Activated B cell treated with CpG ODN at 0.5 μM for 24 hours (primary cell): ENCODE measurements at places on chromosomes 3 and 15.
A peak's percentile ranks its signal among the peaks of the same experiment; 100 is the strongest.

DNA sequence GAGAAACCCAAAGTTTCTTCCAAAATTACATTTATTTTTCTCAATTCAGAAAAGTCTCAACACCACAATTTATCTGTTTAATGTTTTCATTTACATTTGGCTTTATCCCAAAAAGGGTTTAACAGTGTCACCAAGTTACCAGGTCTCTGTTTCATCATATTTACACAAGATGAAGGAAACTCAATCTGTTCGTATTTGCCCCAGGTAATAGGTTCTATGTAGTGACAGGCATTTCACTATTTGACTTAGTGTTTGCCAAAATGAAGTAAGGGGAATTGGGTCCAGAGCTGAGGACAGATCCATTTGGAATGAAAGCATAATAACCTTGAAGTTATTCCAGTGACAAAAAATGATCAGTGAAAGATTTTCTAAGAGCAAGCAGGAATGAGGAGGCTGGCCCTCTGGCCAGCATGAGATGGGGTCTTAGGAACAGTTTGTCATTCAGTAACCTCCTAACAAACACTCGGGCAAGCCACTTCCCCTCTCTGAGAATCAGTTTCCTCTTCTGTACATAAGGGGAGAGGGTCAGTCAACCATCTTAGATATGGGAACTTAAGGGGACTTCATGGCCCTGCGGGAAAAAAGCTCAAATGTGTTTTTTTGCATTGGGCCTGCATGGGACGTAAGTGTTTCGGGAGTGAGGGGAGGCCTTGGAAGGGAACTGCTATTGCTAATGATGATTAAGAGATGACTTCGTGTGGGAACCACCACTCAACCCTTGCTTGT lies 31.8 kb downstream of the UMPS start:
- DNase-seq, result no peak

GRCh38 chr15:48582452-48583247 lies 62.9 kb downstream of the FBN1 start:
- DNase-seq, result no peak

- DNase-seq, result no peak
Observed at GRCh38 chr3:55490276-55490913, 3.3 kb upstream of the WNT5A start.

GRCh38 chr3:132386259-132386658 lies 31.0 kb upstream of the DNAJC13 start:
- no peak for DNase-seq

- DNase-seq, result no peak
Observed at GRCh38 chr3:122014741-122015140, 7.3 kb downstream of the ILDR1 start.

- DNase-seq, result no peak
Observed at GRCh38 chr3:46524832-46525231, 27.1 kb downstream of the RTP3 start.

DNA sequence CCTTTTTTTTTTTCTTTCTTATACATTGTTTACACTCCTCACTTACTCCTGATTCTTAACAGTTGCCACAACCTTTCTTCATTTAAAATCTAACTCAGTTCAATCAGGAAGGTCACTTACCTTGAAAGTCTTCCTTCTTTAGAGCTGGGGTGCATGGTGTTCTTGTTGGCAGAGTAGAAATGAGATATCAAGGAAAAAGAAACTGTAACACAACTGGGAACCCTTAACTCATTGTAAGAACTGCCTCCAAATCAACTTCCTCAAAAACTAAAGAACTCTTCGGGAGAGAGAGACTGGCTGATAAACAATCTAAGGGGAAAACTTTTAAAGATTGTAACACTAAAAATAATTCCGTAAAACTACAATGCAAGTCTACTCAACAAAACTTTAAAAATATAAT lies 1.4 kb upstream of the APPL1 start:
- no peak for DNase-seq

DNA sequence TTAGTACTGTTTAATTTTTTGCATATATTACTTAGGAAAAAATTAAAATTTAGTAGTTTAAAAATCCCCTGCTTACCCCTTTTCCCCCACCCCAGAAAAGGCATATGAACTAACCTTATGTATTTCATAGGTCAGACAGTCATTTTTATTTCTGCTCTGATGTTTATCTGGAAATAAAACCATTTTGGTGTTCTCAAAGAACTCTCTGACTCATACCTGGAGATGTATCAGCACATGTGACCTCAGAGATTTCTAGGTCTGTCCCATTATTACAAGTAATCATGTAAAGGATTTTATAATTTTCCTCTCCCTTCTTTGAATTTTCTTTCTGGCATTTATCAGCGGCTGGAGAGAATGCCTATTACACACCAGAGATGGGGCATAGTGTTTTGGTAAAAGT lies 14.1 kb upstream of the CCR8 start:
- no peak for DNase-seq

DNA sequence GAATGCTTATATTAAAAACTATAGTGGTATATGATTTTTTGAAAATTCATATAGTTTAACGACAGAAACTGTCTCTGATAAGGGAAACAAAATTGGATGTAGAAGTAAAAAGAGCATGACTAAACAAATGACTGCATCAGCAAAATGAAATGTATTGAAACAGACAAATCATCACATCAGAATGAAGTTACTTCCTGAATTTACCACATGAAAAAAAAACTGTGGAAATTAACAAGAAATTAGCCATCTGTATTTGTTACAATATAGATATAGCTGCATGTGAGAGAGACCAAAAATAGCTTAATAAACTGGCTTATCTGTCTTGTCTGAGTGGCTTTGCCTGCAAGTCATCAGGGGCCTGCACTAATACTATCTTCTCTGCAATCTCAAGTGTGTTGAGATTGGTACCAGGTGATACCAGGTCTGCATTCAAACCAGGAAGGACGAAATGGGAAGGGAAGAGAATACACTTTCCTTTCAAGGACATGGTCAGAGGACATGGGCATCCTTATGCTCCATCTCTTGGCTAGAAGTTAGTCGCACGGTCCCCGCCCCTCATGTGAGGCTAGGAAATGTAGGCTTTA lies 388.7 kb downstream of the GRM7 start:
- no peak for DNase-seq

- no peak for DNase-seq
Observed at GRCh38 chr3:46882377-46883053, 5.0 kb downstream of the PTH1R start.

- no peak for DNase-seq
Observed at GRCh38 chr3:148202386-148202785, 495.3 kb upstream of the AGTR1 start.

DNA sequence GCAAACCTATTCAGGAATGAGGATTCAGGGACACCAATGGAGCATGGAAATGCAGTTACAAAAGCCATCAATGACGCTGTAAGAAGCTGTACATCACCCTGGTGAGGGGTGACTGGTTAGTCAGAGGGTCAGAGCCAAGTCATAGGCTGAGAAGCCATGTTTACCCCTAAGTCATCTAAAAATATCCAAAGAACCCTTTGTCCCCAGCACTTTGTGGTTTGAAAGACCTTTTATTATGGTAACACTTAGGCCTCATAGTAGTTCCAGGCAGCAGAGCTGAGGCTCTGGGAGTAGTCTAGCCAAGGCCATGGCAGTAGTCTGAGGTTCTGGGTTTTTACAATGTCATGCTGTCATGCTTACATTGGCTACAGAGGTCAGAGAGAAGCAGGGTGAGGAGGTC lies 131.2 kb downstream of the CTNNB1 start:
- no peak for DNase-seq

- no peak for DNase-seq
Observed at GRCh38 chr3:158128755-158129154, 18.9 kb downstream of the RSRC1 start.

GRCh38 chr3:4680871-4681300 lies 187.7 kb downstream of the ITPR1 start:
- no peak for DNase-seq

DNA sequence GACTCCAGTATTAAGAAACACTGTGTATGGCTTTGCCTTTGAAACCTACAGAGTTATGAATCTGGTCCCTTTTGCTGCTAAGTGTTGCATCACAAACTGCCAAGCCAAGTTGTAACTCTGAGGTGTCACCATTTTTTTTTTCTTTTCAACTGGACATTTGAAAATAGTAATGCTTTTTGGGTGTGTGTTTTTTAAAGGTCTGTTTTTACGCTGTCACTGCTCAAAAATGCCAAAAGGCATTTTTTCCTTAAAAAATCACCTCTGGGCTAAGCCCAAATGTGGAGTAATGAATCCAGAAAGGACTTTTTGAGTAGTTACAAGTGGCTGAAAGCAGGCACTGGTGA lies 9.5 kb downstream of the SMAD3 start:
- no peak for DNase-seq

DNA sequence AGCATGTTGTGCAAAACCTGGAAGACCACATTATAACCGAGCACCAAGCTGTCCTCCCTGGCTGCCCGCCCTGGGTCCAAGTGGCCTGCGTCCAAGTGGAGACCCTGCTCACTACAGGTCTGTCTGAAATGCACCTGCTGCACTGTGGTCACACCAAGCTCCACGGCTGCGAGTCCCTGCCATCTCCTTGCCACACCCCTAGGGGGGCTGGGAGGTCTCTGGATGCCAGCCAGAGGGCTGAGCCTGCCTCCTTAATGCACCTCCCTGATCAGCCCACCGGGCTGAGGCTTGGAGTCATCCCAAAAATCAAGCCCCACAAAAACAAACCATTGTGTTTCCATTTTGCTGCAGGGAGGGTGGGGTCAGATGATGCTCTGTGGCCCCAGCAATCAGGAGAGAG lies 187.1 kb downstream of the MEGF11 start:
- DNase-seq, result no peak

DNA sequence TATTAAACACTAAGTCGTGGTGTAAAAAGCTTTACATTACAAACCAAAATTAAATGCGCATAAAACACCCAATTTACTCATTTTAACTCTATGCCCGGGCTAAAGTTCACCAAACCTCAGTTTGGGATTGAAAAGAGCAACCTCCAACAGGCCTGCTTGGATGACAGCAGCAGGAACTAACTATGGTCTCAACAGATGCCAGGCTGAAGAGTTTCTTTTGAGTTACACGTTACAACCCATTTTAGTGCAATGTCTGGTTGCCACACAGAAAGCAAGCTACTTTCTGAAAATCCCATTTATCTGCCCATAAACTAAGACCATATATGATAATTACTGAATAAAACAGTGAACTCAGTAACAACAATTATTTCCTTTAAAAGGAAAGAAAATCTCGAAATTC lies 2.2 kb downstream of the SATB1 start:
- no peak for DNase-seq

GRCh38 chr3:30188713-30189112 lies 417.7 kb upstream of the TGFBR2 start:
- no peak for DNase-seq

DNA sequence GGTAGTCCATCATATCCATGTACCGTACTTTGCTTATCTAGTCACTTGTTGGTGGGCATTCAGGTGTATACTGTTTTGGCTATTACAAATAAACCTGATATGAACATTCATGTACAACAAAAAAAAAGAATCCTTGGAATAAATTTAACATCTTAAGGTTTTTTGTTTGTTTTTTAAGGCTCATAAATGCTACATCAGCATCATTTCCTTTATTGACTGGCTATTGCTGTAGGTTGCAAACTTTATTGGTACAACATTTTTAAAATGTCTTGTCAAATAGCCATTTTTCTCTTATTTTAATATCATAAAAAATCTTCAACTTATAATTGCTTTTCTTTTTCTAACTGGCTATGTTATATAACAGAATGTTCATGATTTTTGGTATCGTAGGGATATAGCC lies 16.2 kb downstream of the DHFR2 start:
- no peak for DNase-seq

- no peak for DNase-seq
Observed at GRCh38 chr3:67648229-67648628, 6.2 kb downstream of the SUCLG2 start.

- DNase-seq, result peak; percentile 72
Observed at GRCh38 chr3:58008141-58009025, at the start of gene FLNB. TSS of gene FLNB (plus strand) at chr3:58008422. CDS start at chr3:58008565, 143 bp downstream.

DNA sequence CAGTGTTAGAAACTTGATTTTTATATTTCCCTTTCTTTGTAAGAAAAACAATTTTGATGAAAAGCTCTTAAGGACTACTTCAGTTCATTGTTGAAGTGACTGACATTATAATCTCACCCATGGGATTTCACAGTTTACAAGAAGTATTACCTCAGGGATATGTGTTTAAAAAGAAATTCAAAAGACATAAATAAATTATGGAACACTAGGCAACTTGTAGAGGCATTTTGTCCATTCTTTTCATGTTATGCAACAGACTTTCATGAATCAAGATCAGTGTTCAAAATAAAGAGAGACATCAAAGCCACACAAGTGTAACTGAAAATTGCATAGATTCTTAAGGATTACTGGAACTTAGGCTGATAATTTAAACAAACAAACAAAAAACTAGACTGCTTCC lies 196.8 kb upstream of the AGTR1 start:
- DNase-seq, result no peak

DNA sequence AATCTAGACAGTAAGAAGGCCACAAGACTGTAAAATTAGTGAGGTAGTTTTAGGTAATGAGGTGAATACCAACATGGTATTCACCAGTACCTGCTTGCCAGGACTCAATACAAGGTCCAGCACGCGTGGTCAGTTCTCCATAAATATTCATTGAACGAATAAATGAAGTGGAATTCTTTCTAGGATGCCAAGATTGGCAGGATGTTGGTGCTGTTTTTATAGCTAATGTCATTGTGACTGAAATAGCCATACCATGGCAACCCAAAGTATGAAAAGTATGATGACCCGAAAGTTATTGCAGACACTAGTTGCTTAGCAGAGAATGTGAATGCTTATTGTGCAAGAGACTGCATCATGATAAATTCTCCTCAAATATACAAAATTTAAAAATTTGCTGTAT lies 307.2 kb downstream of the KCNH8 start:
- no peak for DNase-seq

- no peak for DNase-seq
Observed at GRCh38 chr3:22627993-22628499, 575.1 kb upstream of the UBE2E2 start.

GRCh38 chr3:52004163-52004787 lies 8.6 kb upstream of the RPL29 start:
- no peak for DNase-seq

DNA sequence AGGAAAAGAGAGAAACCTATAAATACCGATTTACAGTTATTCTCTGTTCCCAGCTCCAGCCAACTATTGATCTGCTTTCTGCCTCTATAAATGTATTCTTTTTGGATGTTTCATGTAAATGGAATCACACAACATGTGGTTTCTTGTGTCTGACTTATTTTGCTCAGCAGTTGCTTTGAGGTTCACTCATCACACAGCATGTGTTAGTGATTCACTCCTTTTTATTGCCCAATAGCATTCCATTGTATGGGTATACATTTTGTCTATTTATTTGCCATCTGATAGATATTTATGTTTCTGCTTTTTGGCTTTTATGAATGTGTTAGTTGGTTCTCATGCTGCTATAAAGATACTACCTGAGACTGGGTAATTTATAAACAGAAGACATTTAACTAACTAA lies 23.6 kb downstream of the CCR1 start:
- DNase-seq, result no peak
